ENCODE measurements at places on chromosomes 5 and 9.

DNA sequence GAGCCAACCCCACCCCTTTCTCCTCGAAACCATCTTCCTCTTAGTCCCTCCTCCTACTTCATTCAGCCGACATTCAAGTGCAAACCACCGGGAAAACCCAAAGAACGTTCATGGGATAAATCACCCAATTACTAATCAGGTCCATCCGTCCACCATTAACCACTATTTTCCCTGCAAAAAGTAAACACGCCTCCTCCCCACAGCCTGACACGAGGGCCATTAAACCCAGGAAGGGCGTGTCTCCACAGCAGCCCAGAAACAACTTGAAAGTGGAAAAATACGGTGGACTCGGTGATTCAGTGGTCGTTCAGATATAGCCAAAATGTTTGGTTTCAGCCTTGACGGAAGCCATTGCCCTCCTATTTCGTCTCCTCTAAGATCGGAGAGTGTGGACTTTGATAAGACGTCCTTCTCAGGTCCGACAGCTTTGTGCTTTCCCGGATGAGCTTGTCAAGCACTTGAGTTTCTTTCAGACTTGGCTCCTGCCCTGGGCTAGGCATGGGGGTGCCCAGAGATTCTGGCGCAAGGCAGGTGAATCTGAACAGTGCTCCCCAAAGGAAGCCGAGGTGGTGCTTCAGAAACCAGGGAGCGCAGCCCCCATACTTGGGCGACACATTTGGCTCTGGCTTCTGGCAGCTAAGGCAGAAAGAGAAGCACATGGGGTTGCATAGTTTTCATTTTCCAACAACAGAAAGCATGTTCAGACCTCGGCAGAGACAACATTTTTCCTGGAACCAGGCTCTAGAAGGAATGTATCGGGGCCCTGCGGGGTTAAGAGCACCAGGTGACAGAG lies 56.6 kb downstream of the SMIM23 start:
- DNase-seq: no peak

DNA sequence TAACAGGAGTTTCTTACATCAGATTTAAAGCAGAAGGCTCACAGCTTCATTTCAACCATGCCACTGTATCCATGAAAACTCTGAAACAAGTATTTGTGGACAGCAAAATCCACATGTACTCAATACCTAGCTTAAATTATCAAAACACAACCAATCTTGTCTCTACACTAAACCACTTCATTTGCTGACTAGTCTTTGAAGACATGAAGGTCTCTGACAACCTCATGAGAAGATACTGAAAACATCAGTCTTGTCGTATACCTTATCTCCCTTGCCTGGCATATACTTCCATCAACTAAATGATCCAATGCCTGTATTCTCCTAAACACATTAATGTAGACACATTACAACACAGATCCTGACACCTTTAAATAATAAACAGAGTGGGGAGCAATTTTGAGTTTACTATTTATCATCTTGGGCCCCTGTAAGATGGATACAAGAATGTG lies 2.9 kb downstream of the RPS23 start:
- no peak for DNase-seq

DNA sequence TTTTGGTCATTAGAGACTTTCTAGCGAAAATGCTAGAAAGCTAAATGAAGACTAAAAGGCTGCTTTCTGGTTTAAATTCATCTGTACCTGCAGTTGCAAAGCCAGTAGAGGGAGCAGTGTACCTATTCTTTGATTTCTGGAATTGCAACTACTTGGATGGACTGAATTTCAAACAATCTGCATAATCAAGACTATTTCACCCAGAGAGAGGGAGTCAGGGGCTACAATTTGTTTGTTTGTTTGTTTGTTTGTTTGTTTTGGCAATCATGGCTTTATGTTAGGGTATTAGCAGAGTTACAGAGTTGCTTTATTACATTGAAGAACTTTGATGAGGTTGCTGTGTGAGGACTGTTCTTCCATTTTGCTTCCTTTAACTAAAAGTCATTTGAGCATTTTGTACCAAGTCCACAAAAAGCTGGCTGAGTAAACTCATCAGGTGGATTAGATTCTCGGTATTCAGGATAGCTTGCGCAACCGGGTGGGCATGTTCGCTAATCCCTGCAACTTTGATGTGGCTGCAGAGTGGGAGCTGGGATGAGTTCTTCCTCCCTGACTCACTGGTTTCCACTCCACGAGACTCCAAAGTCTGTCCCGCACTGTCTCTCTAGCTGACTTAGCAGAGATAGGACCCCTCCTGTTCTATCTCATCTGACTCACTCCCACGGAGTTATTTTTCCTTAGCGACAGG lies 80.0 kb upstream of the TUT7 start:
- peak; percentile 13 for DNase-seq

GRCh38 chr5:9514968-9515367 lies 30.9 kb downstream of the SEMA5A start:
- no peak for DNase-seq

- no peak for DNase-seq
Measured at GRCh38 chr5:130402906-130403305, 498.6 kb downstream of the CHSY3 start.

GRCh38 chr5:22505891-22506290 lies 347.3 kb downstream of the CDH12 start:
- DNase-seq: no peak

GRCh38 chr9:127311239-127311741 lies 46.7 kb downstream of the GARNL3 start:
- peak; percentile 23 for DNase-seq

DNA sequence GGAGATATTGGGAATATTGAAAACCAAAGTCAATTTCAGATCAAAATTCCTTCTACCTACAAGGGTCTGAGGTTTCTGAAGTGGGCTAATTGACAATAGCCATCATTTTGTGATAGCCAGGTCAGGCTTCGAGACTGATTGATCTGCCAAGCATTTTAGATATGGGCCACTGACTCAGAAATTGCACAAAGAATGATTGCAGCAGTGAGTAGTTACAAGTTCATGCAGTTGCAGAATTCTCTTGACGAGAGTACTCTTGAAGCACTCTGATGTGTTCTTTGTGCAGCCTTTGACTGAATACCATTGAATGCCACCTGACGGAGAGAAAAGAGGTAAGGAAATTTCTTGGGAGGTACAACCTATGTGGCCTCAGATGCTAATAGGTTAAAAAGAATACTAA lies 8.3 kb downstream of the C9orf57 start:
- no peak for DNase-seq

DNA sequence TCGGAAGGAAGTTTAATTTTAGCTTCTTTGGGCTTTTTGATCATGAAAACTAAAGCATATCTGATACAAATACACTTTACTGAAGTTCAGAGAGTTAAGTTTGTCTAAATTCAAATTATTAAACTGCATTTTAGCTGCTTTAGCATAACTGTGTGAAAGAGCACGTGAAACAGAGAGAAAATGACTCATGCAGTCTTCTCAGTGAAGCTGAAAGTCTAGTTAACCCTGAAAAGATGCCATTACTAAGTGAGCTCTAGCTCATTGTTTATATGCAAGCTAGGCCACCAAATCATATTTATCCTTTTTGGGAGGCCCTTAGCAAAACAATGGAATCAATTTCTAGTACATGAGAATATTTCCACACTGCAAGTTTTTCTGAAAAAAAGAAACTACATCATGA lies 27.6 kb downstream of the TPD52L3 start:
- DNase-seq: no peak

GRCh38 chr5:56950626-56951125 lies 1.2 kb downstream of the MIER3 start:
- peak; percentile 3 for DNase-seq

- DNase-seq: no peak
Measured at GRCh38 chr5:142289708-142290576, 34.9 kb downstream of the SPRY4 start.

GRCh38 chr5:95916687-95917085 lies 45.0 kb downstream of the ELL2 start:
- DNase-seq: no peak

DNA sequence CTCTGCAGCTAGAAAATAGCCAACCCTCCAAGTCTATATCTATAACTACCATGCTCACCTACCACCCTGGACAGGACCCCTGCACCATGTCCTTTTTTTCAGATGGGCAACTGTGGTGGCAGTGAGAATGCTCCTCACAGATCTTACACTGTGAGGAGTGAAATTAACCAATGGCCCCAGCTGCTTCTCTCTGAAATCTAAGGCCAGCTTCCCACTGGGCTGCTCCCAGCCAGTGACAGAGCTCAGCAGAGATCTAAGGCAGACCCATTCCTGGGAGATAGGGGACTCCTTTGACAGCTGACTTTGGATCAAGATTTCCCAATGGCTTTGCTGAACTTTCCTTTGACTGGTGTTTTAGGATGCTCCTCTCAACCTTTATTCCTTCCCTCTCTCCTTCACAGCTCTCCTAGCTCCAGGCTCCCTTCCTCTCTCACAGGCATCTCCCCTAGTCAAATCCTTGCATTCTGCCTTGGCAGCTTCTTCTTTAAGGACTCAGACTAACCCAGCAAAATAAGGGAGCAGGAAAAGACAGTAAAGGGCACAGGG lies 1.6 kb upstream of the ARAP3 start:
- DNase-seq: no peak

GRCh38 chr5:98433022-98433421 lies 340.4 kb upstream of the RGMB start:
- DNase-seq: no peak

DNA sequence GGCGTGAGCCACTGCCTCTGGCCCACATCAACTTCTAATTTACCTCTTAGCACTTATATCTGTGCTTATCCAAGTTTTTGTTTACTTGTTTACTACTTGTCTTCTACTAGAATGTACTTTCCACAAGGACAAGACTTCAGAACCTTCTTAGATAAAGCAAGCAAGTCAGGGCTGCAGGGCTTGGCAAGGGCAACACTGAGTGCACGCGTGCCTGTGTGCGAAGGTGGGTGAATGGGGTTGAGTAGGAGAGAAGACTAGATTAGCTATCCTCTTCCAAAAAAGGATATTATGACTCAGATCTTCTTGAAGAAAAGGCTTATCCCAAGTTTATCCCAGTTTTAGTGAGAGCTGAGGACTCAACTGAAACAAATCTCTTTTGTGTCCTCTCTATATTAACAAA lies 19.3 kb downstream of the AK3 start:
- no peak for DNase-seq

DNA sequence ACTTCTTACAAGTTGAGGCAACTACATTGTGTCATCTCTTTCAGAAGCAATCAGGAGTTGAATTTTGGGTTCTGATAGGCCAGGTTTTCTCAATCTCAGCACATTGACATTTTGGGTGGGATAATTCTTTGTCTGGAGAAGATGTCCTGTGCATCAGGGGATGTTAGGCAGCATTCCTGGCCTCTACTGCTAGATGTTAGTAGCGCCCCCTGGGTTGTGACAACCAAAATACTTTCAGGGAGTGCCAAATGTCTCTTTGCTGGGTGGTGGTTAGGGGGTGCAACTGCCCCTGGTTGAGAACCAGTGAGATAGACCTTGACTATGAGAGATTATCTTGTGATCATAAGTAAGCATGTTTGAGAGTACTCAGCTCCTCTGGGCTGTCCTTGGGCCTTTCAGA lies 164.3 kb upstream of the KLF9 start:
- no peak for DNase-seq

DNA sequence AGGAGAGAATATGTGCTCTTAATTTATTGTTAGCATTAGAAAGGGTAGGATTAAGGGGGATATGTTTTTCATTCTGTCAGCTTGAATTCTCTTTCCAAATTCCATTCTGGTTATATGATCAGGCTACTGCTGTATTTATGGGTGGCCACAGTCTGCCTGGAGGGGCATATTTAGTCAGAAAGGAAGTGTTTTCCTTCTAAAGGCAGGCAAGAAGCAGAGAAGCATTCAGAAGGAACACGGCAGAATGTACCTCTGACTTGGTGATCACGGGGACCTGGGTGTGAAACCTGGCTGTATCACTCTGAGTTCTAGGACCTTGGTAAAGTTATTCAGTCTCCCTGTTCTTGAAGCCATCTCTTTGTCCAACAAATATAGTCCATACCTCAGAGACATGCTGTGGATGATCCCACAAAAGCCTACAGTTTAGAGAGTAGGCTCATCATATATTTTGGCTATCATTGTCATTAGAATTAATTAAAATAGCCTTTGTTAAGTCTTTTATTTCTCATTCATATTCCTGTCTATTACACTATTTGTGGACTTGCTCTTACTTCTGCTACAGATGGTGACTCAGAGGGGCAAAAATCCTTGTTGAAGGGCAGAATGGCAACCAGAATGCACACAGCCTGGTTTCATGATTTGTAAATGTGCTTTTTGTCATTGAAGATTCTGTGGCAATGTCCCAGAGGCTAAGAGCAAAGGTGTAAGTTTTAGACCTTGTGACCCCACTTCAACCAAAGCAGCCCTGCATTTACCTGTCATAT lies 2.7 kb downstream of the TNC start:
- DNase-seq: no peak

DNA sequence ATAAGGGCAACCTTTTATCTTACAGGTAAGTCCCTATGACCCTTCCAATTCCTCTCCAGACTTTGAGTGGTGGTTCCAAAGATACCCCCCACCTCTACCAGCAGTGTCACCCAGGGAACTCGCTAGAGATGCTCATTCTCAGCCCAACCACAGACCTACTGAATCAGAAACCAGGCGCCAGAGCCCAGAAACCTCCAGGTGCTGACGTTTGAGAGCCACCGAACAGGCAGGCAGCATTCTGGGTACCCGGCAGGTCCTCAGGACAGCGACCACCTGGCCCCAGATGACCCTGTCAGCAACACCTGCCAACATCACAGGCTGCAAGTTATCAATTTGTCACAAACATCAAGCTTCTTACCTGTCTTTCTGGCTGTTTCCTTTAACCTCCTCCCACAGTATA lies 19.5 kb downstream of the RAPGEF1 start:
- no peak for DNase-seq

- no peak for DNase-seq
Measured at GRCh38 chr9:14797435-14797834, 74.9 kb upstream of the CER1 start.

DNA sequence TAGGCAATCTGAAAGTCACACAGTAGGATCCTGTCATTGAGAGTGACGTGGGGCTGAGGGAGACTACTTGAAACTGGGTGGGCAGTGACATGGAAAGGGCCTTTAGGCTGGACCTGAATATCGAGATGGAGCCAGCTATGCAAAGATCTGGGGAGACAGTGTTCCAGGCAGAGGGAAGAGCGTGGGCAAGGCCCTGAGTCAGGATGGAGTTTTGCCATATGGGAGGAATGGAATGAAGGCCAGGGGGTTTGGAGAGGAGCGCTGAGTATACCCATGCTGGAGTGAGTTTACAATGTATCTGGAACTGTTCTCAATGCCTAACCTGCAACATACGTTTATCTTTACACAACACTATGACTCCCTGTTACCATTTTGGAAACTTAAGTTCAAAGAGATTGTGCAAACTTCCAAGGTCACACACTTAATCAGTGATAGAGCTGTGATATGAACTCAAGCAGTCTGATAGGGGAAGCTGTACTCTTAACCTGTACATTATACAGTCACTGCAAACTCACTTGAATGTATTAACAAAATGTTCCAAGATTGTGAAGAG lies 33.5 kb downstream of the INSYN2B start:
- no peak for DNase-seq

- no peak for DNase-seq
Measured at GRCh38 chr9:89621031-89621430, 16.2 kb downstream of the GADD45G start.

- DNase-seq: no peak
Measured at GRCh38 chr5:142828797-142829535, 58.8 kb downstream of the ARHGAP26 start.

All from COR-L47 (cell line).